ENCODE measurements at places on chromosomes 5 and 9.

DNA sequence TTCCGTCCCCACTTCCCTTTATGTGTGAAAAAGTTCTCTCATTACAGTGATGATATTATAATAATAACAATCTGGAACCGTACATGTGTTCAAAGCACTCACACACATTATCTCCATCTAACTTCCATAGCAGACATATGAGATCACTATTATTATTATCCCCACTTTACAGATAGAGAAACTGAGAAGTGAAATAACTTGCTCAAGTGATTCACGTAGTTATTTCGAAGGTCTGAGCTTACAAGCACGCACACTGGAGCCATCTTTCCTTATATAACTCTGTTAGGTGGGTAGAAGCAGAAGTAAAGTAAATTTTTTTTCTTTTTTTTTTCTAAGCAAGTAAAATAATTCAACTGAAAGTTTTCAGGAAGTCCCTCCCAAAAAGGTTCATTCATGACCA lies 62.9 kb upstream of the PTGER4 start:
- no peak for DNase-seq

DNA sequence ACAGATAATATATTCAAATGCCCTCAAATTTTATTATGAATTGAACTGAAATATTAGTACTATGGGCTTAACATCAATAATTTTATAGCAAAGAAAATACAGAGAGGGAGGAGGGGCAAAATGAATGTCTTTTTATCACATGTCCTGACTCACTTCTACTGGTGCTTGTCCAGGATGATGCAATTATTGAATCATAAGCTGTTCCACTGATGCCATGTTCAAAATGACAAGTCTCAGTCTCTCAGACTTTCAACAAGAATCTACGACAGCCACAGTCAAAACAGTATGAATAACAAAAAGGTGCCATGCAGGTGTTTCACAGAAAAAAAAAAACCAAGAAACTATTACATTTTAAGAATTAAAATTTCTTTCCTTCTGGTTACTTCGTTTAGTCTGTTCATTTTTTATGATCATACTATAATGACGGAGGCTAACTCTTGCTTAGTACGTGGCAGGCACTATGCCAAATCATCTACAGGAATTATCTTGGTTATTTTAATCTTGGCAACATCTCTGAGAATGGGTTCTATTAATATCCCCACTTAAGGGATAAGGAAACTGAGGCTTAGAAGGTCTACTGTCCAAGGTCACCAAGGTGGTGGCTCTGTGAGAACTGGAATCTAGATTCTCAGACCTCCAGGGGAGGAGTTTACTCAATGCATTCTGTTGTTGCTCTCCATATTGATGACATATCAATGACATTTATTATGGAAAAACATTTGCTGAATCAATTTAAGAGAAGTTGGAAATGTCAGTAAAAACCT lies 61.5 kb downstream of the NR3C1 start:
- no peak for DNase-seq

- DNase-seq = no peak
Observed at GRCh38 chr9:77839459-77840140, 191.5 kb upstream of the GNA14 start.

DNA sequence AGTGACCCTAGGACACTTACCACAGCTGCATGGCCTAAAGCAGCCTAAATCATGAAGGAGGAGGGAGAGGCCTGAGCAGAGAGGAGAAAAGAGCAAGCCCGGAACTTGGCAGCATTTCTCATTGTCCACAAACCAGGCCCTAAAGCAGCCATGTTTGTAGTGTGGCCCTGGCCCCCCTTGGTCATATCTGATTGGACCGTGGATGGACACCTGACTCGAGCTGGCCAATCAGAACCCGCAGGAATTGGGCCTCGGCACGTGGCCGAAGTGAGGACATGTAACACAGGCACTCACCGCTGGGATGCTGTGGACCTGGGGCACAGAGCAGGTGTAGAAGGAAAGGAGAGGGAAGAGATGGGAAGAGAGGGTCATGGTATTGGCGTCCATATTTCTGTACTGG lies 56.9 kb downstream of the ASS1 start:
- no peak for DNase-seq

GRCh38 chr9:132982458-132982857 lies 4.0 kb downstream of the GFI1B start:
- no peak for DNase-seq

GRCh38 chr9:135945969-135946368 lies 15.2 kb downstream of the UBAC1 start:
- DNase-seq = no peak

- no peak for DNase-seq
Observed at GRCh38 chr9:83299094-83299493, 236.2 kb upstream of the RASEF start.

DNA sequence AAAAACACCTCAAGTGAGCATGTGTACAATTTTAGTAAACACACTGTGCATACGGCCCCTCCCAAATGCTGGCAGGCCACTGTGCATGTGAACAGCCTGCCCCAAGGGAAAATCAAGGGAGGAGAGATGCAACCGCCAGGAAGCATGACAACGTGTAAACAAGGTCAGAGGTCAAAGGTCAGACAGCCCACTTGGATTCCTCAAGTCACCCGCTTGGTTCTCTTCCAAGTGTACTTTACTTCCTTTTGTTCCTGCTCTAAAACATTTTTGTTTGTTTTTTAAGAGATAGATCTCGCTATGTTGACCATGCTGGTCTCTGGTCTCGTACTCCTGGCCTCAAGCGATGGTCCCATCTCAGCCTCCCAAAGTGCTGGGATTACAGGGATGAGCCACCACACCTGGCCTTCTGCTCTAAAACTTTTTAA lies 126.7 kb upstream of the SHB start:
- DNase-seq = no peak

DNA sequence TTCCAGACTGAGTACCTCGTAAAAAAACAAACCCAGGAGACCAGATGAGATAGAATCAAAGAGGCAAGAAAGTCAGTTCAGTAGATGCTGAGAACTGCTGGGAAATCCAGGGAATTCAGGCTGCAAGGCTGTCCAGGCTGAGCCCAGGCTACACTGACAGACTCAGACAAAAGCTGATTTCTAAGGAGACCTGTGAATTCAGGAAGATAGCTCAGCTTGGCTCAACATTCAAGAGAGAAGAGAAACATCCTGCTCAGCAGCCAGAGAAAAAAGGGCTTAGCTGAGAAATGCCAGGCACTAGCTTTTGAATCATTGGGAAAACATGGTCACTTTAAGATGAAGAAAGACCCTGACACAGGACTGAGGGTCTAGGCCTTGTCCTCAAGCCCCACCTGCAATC lies 118.2 kb upstream of the SLC44A1 start:
- no peak for DNase-seq

DNA sequence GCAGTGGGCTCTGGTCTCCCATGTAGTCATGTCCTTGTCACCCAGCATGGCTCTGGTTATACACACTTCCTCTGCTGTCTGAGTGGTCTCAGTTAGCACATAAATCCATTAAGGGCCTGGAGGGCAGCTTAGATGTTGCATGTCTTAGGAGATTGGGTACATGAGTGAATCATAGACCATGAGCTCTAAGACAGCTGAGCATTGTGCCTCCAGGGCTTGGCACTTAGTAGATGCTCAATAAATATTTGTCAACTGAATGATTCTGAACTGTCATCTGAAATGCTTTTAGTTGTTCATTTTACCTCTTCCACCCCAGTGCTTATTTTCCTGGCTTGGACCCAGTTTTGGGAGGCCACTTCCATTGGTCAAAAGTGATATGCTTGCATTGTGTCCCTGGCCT lies 135.6 kb downstream of the BOD1 start:
- no peak for DNase-seq

- no peak for DNase-seq
Observed at GRCh38 chr9:3007326-3007725, 163.4 kb upstream of the PUM3 start.

DNA sequence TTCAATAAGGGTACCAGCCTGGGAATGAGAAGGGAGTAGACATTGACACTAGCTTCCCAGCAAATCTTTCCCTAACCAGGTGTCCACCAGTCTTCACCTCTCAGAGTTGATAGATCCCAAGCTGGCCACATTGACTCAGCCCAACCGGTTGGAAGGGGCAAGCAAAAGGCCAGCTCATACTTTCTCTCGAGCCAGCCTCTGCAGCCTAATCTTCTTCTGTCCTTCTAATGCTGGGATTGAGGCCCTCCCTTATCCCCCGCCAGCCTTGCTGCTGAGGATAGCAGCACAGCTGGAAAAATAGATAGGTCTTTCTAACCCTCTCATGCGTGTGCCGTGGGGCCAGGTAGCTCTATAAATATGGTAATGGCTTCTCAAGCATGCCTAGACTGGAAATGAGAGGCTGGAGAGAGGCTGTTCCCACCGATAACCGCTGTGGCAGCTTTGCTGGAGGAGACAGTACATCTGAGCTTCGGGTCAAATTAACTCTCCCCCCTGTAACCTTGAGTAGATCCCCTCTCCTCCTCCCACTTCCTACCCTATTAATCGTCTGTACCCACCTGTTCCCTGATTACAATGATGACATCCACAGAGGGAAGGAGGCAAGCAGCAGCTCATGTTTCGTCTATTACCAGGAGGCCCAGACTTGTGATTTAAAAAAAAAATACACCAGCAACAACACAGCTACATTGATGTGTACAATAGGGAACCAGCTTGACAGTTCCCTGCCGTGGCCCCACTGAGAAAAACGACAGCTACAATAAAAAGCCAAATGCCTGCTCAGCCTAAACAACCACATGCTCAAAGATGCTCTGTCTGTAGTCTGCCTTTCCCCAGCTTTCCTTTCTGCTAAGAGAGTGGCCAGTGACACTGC lies 219.9 kb upstream of the BRINP1 start:
- no peak for DNase-seq

All from NT2/D1 (cell line).